ENCODE measurements at places on chromosomes 2 and 18.
A peak's percentile ranks its signal among the peaks of the same experiment; 100 is the strongest.

- DNase-seq = no peak
Observed at GRCh38 chr2:128636802-128637147, 318.1 kb upstream of the HS6ST1 start.

GRCh38 chr2:122525336-122525735, 769.9 kb downstream of the TSN start:
- no peak for DNase-seq

GRCh38 chr2:19839438-19839837, 62.3 kb downstream of the TTC32 start:
- DNase-seq = no peak

DNA sequence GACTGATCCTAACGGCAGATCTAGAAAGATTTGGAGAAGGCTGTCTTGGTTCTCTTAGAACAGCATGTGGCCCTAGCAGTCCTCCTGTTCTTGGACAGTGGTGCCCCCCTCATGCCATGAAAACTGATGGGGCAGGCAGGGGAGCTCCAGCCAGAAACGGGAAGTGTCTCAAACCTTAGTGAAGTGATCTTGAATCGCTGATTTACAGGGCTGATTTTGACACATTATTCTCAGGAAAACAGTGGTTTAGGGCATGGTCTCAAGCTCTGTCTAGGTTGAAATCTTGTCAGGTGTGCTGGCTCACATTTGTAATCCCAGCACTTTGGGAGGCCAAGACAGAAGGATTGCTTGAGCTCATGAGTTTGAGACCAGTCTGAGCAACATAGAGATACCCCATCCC, 37.8 kb downstream of the SRSF7 start:
- no peak for DNase-seq

DNA sequence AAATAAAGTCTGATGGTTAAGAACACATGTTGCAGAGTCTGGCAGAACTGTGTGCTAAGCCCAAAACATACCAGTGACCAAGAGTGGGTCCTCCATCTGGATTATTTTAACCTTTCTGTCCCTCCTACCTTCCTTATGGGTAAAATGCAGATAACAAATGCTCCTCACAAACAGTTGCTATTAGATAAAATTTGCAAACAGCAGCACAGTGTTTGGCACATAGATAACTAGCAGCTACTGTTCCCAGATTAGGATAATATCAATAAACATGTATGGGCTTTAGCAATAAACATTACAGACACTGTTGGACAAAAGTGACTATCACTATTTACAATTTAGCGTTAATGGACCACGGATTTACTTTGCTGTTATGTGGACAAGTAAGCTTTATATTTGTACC, 154.9 kb downstream of the TCF4 start:
- no peak for DNase-seq

GRCh38 chr2:85436836-85437487, 18.4 kb downstream of the SH2D6 start:
- DNase-seq = no peak

DNA sequence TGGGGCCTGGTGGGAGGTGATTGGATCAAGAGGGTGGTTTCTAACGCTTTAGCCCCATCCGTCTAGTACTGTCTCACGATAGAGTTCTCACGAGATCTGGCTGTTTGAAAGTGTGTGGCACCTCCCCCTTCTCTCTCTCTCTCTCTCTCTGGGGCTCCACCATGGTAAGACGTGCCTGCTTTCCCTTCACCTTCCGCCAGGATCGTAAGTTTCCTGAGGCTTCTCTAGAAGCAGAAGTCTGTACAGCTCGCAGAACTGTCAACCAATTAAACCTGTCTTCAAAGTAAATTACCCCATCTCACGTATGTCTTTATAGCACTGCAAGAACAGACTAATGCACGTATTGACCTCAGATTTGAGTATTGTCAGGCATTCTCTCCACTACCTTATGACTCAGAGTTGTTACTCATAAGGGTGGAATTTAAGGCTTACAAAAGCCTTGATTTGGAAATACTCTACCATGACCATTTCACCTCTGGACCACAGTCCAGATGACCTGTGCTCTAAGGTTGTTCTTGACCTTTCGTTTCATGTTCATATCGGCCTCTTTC, 99.5 kb upstream of the AGAP1 start:
- no peak for DNase-seq

- no peak for DNase-seq
Observed at GRCh38 chr2:183014005-183014404, 24.3 kb downstream of the NCKAP1 start.

DNA sequence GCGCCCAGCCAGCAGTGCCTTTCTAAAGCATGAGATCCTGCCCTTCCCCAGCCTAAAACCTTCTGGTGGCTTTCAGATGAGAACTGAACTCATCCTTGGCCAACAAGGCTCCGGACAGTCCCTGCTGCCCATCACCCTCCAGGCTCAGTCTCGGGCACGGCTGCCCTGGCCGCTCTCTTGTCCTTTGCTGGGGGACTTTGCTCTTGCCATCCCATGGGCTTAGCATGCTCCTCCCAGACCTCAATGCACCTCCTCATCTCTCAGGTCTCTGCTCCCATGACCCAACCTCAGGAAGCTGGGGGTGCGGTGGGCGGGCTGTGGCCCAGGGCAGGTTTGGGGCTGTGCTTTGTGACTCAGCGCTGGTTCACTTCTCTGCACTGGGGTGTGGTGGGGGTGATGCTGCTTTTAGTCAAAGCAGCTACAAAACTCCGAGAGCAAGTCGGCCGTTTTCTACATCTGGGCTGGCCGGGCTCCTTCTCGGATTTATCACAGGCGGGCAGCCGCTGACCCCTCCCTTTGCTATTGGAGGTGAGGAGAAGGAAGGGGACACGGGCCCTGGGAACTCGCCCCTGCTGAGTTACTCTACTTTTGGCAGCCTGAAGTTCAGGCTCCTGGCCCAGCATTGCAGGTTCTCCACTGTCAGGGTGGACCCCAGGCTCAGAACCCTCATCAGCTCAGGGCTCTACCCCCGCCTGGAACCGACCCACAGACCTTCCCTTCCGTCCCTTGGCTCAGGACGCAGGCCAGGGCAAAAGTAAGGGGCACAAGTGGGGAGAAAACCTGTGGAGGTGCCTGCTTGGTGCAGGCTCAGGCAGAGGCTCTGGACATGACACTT, 90.6 kb upstream of the TAF1B start:
- peak; percentile 74 for DNase-seq

- DNase-seq = no peak
Observed at GRCh38 chr2:172843902-172844715, 108.5 kb downstream of the RAPGEF4 start.

DNA sequence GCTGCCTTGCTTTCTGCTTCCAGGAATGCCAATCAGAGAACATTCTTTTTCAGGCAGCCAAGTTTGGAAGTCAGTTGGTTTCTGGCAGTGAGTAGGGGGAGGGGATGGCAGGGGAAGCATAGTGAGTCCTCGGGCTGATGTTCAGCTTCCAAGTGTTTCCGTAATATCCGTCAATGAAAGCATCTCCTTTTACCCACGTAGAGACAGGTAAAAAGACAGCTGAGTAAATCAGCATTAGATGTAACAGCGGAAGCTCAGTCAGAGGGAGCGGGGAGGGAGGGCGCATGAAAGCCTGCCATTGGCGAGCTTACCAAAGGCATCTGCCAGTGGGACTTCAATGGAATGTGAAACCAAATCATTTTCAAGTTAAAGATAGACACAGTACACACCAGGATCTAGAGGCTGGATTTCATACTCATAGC, 117.1 kb upstream of the DTNA start:
- no peak for DNase-seq

GRCh38 chr2:206075113-206075512, 10.9 kb downstream of the INO80D start:
- no peak for DNase-seq

DNA sequence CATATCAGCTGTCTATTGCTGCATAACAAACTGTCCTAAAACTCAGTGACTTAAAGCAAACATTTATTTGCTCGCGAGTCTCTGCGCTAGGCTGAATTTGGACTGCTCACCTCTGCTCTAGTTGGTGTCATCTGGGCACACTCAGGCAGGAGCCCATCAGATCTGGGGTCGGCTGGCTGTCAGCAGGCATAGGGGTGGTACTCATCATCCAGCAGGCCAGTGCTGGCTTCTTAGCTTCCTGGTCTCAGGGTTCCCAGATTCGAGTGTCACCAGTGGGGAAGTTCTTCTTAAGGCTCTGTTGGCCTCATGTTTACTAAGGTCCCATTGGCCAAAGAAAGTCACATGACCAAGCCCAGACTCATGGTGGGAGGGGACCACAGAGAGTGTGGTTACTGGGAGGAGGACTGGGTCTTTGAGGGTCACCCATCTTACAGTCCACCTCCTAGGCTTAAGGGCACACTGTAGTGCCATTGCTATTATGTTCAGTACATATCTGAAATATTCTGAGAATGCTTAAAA, 71.6 kb upstream of the ATG16L1 start:
- no peak for DNase-seq

DNA sequence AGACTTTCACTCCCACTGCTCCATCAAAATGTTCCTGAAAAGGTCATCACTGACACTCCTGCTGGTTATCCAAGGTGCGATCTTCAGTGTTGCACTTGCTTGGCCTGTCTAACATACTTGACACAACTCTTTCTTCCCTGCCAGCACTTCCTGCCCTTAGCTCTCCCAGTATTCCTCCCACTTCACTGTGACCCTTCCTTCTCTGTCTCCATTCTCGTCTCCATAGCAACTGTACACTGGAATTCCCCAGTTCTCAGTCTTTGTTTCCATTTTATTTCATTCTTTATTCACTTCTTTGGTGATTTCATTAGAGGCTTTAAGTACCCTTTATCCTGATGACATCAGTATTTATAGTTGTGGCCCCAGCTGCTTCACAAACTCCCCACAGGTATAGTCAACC, 333.0 kb downstream of the IRS1 start:
- no peak for DNase-seq

DNA sequence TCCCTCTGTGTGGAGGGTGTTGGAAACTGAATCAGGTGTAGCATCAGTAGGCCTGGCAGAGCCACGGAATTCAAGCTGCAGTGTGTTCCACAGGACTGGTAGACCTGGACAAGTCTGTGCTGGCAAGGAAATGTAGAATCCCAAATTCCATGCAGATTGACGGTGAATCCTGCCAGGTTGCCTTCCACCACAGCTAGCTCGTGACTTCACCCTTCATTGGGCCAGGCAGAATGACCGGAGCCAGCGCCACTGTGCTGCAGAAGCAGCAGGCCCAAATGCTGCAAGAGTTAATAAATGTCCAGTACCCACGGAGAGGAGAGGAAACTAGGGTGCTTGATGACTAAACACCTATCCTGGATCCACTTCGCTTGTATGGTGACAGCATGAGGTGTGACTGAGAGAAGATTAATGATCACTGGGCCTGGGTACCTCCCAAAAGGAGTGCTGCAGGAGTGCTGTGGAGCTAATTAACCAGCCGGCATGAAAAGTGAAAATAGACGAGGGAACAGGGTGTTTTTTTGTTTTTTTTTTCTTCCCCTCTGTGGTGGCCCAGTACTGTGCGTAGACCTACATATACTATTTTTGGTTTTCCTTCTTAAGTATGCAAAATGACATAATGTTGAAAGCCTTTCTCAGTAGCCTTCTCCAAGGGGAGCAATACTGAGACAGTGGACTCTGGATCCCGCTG, 122.2 kb downstream of the TANC1 start:
- no peak for DNase-seq

GRCh38 chr2:145185696-145186095, 665.8 kb upstream of the ZEB2 start:
- DNase-seq = no peak

DNA sequence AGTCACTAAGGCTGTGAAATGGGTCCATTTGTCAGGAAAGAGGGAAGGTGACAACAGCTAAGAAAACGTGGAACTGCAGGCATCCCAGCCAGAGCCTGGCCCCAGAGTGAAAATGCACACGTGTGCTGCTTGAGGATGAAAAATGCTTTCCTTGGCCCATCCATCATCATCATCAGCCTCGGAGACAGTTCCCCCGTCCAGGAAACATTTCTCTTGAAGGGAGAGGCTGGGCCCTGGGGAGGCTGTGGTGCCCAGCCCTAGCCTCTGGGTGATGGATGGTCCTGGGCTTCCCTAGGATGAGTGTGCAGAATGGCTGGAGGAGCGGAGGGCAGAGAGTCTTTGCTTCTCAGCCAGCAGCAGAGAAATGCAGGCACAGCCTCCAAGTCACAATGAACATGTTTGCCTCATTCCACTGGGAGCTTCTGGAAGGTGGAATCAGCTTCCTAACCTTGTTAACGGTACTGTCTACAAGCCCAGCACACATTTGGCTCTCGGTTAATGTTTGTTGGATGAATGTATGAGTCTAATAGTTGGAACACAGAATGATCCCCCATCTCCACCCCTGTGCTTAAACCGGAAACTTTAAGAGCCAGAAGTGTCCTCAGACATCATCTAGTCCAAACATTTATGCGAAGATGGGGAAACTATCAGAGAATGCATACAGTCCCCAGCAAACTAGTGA, 164.0 kb downstream of the RDH14 start:
- no peak for DNase-seq

GRCh38 chr2:200329798-200330197, 23.3 kb downstream of the SPATS2L start:
- no peak for DNase-seq

GRCh38 chr18:58100154-58100553, 56.1 kb downstream of the NEDD4L start:
- no peak for DNase-seq

All from stimulated activated CD4-positive, alpha-beta T cell treated with anti-CD3 and anti-CD28 coated beads, Interleukin-15, amount 100 ng/mL, for 1 hour (primary cell).